Nucleus accumbens (tissue), 56 donors: ENCODE measurements at places on chromosomes 6 and 20.

GRCh38 chr6:111757342-111757741 is 115.9 kb downstream of the FYN start:
- DNase-seq = no peak

DNA sequence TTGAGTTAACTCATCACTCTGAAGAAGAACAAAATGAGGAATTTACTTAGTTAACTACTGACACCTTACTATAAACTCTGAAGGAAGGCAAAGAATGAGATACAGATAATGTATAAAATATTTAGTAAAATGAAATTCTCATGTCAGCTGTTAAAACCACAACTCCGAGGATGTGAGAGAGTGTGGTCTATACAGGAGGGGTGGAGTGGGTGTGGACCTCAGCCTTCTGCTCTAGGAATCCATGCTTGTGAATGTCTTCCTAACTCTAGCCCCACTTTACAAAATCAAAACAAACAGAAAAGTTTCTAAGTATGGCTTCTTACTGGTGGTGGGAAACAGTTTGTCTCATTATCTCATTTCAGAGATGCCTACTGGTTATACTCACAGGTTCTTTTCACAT is 14.2 kb downstream of the PPP1R14C start:
- DNase-seq = no peak

- no peak for DNase-seq
Observed at GRCh38 chr20:51622004-51622874, 79.7 kb upstream of the NFATC2 start.

DNA sequence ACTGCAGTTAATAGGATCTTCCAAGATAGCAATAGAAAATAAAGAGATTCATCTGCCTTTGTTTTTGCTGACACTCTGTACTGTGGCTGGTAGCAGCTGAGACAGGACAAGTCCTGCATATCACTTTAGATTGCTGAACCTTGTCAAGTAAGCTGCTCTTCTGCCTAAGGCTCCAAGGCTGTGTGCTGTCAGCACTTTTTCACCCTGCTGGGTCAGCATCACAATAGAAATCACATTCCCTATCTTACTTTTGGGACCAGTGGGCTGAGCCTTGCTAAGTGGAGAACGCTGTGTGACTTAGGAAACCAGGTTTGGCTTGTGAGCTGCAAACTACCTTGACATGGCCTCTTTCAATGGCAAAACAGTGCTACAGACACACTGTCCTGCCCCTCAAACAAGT is 263.9 kb downstream of the FRK start:
- DNase-seq = no peak

DNA sequence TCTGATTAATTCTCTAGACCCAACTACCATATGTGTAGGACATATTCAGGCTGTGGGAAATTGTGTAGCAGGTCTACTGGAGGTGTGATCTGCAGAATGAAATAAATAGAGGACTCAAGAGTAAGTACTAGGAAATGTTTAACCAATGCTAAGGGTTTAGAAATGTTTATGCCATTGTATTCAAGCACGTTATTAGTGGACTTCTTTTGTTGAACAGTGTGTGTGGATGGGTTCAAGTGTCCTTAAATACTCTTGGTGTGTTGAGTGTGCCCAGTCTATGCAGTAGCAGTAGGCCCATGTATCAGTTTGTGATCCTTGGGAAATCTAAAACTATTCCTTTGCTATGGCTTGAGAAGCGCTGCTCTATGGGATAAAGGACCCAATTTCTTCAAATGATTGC is 112.1 kb downstream of the FARS2 start:
- DNase-seq = no peak

DNA sequence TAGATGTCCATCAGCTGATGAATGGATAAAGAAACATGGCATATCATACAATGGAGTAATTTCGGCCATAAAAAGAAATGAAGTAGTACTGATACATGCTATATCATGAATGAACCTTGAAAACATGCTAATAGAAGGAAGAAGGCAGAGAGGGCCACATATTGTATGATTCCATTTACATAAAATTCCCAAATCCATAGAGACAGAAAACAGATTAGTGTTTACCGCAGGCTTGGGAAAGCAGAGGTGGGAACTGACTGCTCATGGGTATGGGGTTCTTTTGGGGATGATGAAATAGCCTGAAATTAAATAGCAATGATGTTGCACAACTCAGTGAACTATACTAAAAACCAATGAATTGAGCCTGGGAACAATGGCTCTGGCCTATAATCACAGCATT is 58.3 kb downstream of the SERAC1 start:
- DNase-seq = no peak

DNA sequence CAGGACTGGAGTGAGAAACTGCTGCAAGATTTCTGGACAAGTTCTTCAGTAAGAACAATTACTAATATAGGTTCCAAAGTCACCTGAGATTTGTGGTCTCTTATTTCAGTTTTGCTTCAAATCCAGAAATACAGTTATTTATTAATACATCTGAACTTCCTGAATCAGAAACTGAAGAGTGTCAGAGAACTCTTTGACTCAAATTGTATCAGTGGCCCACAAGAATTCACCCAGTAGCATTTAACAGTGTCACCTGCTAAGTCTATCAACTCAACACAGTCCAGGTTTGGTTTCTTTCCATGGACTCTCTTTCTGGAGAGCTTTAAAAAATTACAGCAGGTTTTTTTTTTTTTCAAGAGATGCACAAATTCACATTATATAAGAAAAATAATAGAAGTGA is 18.8 kb upstream of the NHSL1 start:
- no peak for DNase-seq

- DNase-seq = no peak
Observed at GRCh38 chr20:38919683-38920082, 6.5 kb upstream of the FAM83D start.

- DNase-seq = no peak
Observed at GRCh38 chr6:41630946-41631345, 7.3 kb upstream of the MDFI start.
